H9 (cell line): ENCODE measurements at places on chromosomes 12 and 14. TPM values are rescaled to one million over a fixed set of nuclear protein-coding genes. Genes with fewer than 3 reads are reported as not detected.
A peak's percentile ranks its signal among the peaks of the same experiment; 100 is the strongest.

DNA sequence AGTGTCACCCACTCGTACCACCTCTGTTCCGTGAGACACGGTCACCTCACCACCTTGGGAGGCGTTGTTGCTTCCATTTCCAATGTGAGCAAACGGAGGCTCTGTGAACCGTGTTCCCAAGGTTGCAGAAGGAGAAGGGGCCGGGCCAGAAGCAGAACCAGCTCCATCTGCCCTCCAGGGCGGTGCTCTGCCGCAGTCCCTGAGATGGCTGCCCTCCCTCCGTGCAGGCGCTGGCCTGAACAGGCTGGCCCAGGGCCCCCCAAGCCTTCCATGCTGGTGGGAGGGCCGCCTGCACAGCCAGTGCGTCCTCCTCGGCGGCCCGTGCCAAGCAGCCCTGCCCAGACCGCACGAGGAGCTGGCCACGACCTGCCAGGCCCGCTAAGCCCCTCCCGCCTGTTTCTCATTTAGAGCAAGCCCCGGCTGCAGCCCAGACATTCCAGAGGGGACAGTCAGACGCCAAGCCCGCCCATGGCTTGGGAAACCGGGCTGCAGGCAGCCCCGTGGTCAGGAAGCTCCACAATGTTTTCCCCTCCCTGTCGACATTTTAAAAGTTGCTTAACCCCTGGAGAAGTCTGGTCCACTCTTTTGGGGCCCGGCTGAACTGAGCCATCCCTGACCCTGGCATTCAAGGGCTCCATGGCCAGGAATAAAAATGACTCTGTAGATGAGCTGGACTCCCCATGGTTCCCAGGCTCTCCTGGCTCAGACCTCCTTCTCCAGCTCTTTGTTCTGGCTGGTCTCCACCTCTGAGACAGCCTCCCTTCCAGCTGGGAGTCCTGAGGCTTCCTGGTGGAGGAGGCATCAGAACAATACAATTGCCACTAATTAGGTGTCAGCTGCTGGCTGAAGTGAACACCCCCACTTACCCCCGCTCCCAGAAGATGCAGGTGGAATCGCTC, 236.0 kb downstream of the BCL11B start:
- DNase-seq: peak; percentile 84

DNA sequence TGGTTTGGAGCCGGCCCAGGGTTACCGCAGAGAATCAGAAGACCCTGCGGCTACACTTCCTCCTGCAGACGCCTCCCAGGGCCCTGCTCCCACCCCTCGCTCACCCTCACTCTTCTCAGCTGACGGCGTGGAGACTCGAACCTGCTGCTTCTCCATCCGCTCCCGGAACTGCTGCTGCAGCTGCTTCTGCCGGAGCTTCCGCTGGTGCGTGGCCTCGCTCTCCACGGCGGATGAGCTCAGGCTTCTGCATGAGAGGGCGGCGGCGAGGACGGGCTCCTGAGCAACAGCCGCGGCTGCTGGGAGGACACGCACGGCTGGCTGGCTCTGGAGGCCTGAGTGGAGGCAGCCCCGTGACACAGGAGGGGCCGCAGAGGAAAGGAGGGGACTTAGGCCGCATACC, 33.3 kb downstream of the RAD52 start:
- DNase-seq: peak; percentile 50

The COX8C gene
- total RNA-seq: not detected in 2 replicates

The OTOGL gene
- total RNA-seq: 0.11 and 0.24 TPM in 2 replicates

DNA sequence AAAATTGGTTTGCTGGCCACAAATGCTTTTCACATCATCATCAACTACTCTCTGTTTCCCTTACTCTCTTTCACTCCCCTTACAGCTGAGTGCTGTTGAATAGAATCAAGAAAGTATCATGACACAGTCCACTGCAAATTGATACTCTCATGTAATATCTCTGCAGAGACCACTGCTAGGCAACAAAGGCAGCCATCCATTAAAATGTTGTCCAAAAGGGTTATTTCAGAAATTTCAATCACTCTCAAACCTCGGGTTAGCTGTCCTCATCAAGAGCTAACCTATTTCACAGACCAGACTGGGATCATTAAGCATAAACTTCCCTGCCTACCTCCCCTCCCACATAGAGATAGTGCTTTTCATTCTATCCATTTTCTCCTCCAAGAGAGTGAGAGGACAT, 186.7 kb downstream of the PLCZ1 start:
- no peak for DNase-seq
